ENCODE measurements at places on chromosomes 11 and 22. TPM values are rescaled to one million over a fixed set of nuclear protein-coding genes. Genes with fewer than 3 reads are reported as not detected.
A peak's percentile ranks its signal among the peaks of the same experiment; 100 is the strongest.

DNA sequence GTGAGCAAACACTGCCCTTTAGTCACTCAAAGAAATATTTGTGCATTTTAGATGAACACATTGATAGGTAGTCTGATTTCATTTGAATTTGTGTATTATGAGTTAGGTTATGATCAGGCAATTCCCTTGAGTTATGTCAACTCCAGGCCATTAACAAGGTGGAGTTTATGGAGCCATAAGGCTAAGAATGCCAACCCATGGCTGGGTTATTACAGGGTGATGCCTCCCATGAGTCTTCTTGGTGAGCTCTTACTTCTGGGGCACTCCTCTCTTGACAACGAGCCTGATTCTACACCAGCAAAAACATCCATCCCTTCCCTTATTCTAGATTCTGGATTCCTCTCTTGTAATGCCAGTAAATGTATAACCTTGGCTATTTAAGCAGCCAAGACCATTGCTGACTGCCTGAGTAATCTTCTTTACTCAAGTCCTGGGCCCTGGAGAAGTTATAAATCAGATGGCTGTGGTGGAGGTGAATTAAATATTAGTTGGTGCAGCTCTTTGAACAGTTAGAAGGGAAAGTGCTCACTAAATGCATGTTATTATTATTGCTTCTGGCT lies 645.7 kb upstream of the TENM4 start:
- no peak for DNase-seq

Gene TBCEL
- total RNA-seq: 26.8 TPM

DNA sequence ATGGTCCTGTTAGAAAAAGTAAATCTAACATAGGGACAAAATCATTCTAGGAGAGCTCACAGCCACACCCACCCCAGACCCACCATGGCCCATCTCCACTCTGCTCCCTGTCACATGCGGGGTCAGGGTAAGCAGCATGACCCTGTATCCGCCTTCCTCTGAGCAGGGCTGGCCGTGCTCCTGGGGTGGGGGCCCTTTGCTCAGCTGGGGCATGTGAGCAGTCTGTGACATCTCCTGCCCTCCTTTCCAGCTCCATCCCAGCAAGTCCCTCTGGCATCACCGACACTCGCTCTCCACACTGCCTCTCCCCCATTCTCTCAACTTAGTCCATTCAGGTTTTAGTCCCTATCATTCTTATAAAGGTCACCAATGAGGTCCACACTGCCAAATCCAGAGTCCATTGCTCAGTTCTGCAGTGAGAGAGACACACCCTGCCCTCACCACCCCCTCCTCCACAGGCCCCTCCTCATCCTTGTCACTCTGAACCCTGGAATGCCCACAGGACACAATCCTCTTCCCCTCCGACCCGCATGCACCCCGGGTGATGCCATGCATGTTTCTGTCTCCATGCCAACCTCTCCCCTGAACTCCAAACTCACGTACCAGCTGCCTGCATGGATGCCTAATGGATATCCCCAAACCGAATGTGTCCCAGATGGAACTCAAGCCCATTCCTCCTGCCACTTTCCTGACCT lies 65.1 kb upstream of the PITPNB start:
- DNase-seq: no peak

DNA sequence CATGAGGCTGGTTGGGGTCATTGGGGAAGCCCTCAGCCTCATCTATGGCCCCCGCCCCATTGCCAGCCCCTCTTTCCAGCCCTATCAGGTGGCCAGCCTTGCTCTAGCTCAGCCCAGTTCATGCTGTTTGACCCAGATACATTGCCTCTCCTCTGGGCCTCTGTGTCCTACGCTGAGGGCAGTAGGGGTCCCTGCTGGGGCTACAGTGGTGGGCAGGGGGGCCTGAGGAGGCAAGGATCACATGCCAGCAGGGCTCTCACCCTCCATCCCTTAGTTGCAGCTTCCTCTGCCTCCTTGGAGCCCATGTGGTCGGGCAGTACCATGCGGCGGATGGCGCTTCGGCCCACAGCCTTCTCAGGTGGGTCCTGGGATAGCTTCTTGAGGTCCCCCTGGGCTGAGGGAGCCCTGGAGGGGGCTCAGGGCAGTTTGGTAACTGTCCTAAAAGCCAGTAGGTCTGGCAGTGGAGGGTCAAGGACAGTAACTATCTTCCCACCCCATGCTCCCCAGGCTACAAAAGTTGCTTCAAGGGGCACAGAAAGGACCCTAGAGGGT lies 19.2 kb downstream of the EMID1 start:
- no peak for DNase-seq

Gene OR8A1
- total RNA-seq: not detected

Gene NXPE2
- 0.05 TPM for total RNA-seq

- no peak for DNase-seq
These were observed 6.0 kb downstream of the CCDC157 start for GRCh38 chr22:30362651-30363281.

Gene FAM83F
- total RNA-seq: 2.4 TPM

Gene APOBEC3G
- total RNA-seq: 32.3 TPM

Gene FEN1
- total RNA-seq: 84.1 TPM

Gene KRTAP5-9
- total RNA-seq: not detected

- peak; percentile 52 for DNase-seq
These were observed 27.7 kb downstream of the CACNA1I start for GRCh38 chr22:39598017-39598965.

DNA sequence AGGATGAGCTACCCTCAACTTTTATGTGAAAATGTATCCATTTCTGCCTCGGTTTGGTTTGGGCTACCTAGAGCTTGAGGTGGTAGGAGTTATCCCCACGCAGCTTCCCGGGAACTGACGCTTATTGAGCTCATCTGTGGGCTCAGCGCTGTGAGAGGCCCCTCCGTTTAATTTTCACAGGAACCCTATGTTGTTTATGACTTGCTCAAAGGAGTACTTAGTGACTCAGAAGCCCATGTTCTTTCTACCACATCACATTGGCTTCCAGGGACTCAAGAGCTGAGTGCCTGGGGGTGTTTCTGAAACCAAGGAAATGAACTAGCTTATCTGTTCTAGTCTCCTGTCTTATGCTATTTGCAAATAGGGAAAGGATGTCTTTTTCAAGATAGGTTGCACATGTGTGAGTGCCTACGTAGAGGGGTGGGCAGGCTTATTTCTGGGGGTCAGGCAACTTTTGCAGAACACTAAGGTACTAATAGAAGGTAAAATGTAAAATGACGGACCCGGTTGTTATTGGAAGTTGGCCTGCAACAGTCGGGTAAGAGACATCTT lies 40.5 kb downstream of the MICAL2 start:
- no peak for DNase-seq

Gene CHADL
- total RNA-seq: 1.7 TPM

Gene CBLIF
- not detected for total RNA-seq
